ENCODE measurements at places on chromosomes 4 and X.

DNA sequence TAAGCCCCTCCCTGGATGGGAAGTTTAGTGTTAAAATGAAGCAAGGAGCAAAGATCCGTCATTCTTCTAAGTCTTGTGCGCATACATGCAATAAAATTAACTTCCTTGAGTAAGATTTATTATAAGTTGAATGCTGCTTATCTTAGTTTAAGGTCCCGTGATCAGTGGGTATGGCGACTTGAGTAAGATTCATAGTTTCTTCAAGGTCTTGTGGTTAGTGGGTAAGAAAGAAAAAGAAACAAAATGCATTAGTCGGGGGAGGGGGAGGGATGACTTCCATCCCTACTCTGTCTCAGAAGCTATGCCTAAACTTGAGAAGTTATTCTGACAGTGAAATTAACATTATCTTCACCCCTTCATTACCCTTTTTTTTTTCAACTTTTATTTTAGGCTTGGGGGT, 127.3 kb upstream of the MAGEB16 start:
- DNase-seq: no peak

DNA sequence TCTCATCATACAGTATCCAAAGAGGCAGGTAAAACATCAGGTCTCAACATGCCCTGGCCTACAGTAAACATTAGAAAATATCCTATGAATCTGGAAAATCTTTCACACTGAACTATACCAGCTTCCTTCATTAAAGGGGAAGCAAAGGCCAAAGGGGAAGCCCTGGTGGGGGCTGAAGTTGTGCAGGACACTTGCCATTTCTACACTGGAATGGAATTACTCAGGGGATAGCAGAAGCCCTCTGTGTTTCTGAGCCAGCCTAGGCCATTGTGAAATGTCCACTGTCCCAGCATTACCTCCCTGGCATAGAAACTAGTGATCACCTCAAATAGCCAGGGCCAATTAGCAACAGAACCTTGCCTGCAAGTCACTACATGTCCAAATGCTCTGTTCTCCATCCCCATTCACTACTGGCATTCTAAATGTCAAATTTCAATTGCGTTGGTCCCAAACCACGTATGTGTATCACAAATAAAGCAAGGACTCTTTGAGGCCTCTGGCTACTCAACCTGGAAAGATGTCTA, 429.9 kb downstream of the AFF2 start:
- DNase-seq: no peak

DNA sequence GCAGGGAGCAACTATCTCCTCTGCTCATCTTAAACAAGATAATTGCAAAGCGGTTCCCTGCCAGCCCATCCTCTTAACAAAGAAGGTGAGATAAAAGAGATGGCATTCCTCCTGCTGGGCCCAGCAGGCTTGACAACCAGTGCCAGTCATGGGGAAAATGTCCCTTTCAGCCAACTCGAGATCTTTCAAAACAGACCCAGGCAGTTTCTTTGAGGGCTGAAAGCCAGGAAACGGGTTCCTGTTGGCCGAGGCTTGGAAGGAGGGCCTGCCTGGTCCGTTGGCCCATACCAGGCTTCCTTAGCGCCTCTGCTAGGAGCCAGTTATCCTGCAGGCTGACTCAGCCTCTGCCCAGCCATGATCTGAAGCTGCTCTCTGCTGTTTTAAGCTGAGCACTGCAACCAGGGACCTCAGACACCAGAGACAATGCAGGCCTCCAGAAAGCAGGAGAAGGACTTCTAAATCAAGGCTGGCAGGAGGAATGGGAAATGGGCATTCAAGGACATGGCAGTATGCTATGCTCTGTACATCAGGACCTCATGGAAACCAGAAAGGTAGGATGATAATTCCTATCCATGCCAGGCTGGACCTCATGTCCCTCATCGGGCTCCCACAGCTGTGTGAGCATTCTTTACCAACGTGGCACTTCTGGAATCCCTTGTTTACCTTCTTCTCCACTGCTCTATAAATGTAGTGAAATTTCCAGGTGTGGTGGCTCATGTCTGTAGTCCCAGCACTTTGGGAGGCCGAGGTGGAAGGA, 42.4 kb upstream of the SLC2A9 start:
- no peak for DNase-seq

- no peak for DNase-seq
Measured at GRCh38 chr4:59381591-59381990, 1818.5 kb upstream of the ADGRL3 start.

GRCh38 chr4:36243355-36244256, 708 bp downstream of the ARAP2 start:
- DNase-seq: peak; percentile 21

- no peak for DNase-seq
Measured at GRCh38 chrX:112163906-112164305, 81.3 kb upstream of the TRPC5 start.

DNA sequence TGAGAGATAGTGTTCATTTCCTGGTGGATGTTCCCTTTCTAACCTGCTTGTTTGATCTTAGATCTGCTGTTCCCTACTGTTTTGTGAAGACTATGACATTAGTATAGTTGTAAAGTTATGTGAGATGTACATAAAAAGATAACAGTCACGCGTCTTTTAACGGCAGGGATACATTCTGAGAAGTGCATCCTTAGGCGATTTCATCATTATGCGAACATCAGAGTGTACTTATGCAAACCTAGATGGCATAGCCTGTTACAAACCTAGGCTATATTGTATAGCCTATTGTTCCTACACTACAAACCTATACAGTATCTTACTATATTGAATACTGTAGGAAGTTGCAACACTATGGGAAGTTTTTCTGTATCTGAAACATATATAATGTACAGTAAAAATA, 50.4 kb downstream of the MCUB start:
- DNase-seq: no peak

DNA sequence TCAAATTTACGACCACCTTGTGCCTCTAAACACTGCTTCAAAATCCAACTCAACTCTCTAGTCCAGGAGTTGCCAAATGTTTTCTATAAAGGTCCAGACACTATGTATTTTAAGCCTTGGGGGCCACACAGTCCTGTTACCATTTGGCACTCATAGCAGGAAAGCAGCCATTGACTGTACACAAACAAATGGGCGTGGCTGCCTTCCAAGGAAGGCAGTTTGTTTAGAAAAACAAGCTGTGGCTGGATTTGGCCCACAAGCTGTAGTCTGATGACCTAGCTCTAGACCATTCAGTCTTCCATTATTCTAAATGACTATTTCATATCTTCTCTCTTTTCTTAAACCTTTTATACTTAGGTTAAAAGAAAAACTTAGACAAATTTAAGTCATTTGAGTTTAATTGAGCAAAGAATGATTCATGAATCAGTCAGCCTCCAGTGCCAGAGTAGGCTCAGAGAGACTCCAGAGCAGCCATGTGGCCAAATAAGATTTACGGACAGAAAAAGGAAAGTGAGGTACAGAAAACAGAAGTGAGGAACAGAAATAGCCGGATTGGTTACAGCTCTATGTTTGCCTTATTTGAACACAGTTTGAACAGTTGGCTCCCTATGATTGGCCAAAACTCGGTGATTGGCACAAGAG, 825.8 kb upstream of the LCORL start:
- DNase-seq: no peak

GRCh38 chrX:137172317-137172948, 138.6 kb upstream of the GPR101 start:
- DNase-seq: no peak

DNA sequence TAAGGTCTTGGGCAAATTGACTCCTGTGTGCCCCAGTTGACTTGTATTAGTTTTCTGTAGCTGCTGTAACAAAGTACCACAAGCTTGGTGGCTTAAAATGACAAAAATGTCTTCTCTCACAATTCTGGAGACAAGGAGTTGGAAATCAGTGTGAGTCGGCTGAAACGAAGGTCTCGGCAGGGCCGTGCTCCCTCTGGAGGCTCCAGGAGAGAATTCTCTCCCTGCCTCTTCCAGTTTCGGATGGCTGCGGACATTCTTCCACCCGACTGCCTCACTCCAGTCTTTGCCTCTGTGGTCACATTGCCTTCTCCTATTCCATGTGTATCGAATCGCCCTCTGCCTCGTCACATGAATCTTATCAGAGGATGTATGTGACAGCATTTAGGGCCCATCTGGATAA, 66.0 kb upstream of the PHOX2B start:
- DNase-seq: no peak

GRCh38 chr4:77201343-77201742, 44.3 kb downstream of the CCNG2 start:
- no peak for DNase-seq

DNA sequence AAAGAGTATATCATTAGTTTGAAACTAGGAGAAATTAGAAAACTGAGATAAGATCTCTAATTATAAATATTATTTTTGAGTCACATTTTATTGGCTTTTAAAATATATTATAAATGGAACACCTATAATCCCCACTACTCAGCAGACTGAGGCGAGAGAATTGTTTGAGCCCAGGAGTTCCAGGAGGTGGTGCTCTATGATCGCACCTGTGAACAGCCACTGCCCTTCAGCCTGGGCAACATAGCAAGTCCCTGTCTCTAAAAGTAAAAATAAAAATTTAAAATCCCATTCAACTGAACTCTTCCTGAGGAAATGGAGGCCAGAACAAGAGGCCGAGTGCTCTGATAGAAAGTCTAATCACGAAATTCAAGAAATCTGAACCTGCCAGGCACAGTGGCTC, 6.3 kb upstream of the C4orf36 start:
- no peak for DNase-seq

DNA sequence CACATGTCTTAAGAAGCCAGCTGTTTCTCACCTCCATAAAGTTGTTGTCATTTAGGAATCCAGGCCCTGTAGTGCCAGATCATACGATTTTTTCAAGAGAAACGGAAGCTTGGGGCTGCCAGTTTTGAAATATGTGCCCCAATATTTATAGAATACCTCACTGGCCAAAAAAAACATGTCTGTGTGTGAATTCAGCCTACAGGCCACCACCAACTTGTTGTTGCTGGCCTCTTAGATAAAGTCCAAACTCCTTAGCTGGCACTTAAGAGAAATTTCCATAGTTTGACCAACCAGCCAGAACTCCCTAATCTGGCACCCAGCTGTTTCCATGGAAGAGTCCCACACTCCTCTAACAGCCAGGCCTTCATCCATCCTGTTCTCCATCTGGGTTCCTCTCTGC, 74.1 kb downstream of the WDR19 start:
- no peak for DNase-seq

DNA sequence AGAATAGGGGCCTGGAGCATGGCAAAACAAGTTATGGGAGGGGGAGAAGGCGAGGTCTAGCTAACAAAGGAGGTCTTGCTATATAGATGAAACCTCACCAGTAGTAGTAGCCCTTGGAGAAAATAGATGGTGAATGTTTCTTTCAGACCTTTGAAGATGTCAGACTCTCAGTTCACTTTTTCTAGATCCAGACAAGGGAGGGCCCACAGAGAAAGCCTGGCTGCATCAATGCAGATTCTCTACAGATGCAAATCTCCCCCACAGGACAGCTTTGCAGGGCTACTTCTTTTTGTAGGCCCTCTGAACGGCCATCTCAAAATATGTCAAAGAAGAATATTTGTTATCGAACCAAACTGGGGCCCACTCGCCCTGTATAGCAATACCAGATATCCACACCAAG, 159.7 kb downstream of the ANK2 start:
- DNase-seq: no peak

DNA sequence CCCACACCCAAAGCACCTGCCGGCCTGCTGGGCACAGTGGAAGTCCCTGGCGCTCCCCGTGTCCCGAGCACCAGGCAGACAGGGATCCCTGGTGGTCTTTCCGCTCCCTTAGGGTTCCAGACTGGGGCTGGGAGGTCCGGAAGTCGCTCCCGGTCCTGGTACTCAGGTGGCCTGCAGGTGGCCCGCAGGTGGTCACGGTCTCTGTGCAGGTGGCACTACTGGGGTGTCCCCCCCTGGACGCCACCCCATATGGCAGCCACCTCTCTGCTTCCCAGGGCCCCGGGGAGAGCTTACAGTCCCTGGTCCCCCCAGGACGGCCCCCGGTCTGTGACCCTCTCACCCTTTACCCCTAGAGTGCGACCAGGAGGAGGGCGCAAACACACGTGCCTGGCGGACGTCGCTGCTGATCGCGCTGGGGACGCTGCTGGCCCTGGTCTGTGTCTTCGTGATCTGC, 13.6 kb downstream of the SLC25A6 start:
- no peak for DNase-seq

DNA sequence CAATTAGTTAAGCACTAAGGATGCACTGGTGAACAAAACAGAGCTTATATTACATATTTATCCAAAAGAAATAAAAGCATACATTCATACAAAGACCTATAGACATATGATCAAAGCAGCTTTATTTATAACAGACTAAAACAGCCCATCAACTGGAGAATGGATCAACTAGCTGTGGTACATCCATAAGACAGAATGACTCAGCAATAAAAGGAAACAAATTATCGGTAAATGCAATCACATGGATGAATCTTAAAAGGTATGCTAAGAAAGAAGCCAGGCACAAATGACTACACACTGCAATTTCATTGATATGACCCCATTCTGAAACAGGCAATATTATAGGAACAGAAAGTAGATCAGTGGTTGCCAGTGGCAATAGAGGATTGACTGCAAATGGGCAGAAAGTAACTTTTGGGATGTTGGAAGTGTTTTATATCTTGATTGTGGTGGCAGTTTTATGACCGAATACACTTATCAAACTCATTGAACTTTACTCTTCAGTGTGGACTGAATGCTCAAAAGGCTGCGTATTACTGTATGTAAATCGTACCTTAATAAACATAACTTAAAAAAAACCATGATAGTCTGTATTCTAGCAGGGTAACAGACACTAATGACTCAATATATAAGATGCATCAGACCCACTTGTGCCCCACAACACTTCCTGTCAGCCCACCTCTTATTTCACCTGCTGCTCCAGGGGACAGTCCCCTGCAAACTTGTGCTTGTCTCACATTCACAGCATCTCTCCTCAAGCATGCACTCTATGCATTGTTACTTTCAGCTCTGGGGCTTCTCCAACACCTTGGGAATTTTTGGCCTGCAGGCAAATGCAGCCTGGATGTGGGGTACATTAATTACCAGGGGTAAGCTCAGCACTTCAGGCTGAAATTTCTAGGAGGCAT, 59.1 kb downstream of the MID1IP1 start:
- DNase-seq: no peak

DNA sequence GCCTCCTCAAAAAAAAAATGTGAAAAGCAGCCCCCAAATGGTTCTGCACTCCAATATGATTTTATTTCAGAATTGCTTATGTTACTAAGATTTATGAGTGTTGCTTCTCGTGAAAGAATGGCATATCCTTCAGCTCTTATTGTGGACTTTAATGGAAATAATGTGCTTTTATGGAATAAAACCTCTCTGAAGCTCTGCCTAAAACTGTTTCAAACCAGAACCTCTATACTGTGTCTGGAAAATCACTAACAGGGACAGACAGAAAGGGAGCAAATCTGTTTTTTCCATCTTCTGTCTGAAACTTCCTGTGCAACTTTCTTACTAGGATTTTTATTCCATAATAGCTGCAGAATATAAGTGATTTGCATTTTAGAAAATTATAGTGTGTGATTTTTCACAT, 493.1 kb downstream of the ANKRD50 start:
- no peak for DNase-seq

GRCh38 chrX:153032397-153033118, 23.7 kb upstream of the PNMA3 start:
- peak; percentile 46 for DNase-seq
